Kidney tubule cell (primary cell): ENCODE measurements at places on chromosomes 3 and 15.

GRCh38 chr3:182212479-182213076 is 500.9 kb downstream of the SOX2 start:
- DNase-seq = peak; percentile 98

DNA sequence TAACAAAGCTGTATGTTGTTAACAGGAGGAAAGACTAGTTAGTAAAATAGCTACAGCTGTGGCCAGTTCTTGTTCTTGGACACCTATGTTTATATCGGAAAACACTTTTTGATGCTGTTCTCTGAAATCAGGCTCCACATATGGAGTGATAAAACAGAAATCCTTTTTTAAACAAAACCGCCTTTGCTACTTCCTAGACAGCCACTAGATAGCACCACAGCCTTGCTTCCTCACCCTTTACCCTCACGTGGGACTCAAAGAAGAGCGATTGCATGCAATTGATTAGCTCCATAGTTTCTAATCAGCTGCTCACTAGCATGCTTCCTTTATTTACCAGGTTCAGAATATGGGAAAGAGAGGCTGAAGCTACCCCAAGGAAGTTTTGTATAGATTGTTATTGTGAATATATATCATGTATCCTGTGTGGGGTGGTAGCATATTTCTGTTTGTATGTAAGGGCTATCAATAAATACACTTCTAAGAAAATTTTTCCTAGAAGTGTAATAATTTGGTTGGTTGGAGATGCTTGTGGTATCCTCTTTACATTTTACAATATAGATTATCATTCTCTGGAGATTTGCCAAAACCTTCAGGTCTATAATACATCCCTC is 4.3 kb upstream of the MTFMT start:
- peak; percentile 49 for DNase-seq

DNA sequence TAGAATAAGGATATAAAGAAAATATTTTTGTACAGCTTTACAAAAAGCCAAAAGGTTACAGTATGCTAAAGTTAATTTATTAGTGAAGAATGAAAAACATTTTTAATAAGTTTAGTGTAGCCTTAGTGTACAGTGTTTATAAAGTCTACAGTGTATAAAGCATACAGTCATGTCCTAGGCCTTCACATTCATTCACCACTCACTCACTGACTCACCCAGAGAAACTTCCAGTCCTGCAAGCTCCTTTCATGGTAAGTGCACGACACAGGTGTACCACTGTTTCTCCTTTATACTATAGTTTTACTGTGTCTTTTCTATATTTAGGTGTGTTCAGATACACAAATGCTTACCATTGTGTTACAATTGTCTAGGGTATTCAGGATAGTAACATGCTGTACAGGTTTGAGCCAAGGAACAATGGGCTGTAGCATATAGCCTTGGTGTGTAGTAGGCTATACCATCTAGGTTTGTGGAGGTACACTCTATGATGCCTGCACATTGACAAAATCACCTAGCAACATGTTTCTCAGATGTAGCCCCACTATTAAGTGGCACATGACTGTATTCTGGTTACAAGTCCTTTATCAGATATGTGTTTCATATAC is 197.1 kb upstream of the KBTBD8 start:
- peak; percentile 68 for DNase-seq

DNA sequence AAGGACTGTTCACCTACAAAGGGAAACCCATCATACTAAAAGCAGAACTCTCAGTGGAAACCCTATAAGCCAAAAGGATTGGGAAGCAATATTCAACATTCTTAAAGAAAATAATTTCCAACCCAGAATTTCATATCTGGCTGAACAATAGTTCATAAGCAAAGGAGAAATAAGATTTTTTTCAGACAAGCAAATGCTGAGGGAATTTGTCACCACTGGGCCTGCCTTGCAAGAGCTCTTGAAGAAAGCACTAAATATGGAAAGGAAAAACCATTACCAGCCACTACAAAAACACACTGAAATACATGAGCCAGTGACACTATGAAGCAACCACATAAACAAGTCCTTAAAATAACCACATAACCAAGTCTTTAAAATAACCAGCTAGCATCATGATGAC is 28.9 kb upstream of the DCBLD2 start:
- DNase-seq = no peak

DNA sequence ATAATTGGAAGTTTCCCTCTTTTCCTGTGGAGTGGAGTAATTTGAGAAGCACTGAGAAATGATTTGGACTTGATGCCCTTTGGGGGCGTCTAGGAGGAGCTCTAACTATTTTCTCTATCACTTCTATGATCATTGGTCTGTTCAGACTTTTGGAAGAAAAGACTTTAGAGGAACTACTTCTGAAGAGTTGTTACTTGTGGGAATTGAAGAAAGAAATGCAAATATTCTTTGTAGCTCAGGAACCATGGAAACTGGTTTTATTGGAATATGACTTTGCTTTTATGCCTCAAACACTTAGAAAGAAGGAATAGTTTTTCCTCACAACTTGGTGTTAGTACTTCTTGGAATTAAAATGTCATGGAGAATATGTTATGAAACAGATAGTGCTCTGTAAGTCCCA is 122.0 kb upstream of the ALDH1A3 start:
- DNase-seq = no peak

GRCh38 chr15:38688761-38689160 is 124.1 kb upstream of the RASGRP1 start:
- DNase-seq = peak; percentile 37

DNA sequence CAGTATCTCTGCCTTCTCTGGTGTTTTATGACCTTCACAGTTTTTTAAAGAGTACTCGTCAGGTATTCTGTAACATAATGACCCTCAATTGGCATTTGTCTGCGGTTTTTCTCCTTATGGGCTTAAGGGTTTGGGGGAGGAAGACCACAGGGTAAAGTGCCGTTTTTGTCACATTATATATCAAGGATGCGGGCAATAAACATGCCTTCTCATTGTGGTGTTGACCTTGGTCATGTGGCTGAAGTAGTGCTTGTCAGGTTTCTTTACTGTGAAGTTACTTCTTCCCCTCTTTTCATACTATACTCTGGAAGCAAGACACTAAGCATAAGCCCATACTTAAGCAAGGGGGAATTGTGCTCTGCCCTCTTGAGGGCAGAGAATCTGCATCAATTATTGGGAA is 16.6 kb downstream of the CAPN3 start:
- DNase-seq = no peak

DNA sequence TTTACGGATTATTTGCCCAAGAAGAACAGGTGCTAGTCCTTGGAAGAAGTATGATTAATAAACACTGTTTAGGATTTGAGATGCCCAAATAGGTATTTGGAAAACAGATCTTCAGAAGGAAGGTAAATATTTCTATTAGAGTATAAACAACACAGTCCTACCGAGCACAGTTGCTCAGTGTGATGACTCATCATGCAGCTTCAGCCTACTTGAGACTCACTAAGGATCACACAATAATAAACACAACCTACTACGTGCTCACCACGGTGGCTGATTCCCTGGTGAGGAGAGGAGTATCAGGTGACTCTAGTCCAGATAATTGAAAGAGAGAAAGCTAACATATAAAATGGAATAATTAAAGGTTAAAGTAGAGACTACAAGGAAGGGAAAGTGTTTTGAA is 72.0 kb downstream of the PDZRN3 start:
- DNase-seq = peak; percentile 43

GRCh38 chr3:148737104-148737530 is 39.4 kb downstream of the AGTR1 start:
- DNase-seq = peak; percentile 88

DNA sequence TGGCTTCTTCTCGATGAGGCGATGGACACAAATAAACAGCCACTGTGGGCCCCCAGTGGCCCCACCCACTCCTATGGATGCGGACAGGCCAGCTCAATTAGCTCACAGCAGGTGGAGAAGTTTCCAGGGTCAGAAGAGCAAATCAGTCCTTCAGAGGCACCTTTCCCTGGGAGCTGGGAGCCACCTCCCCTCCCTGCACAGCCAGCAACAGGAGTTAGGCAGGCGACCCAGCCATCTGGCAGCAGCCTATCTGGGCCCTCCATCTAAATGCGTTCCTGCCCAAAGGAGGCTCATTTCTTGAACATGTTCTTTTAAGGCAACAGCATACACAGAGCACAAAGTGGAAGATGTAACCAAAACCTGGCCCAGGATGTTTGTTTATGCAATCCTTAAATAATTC is 211.9 kb upstream of the ARRDC4 start:
- no peak for DNase-seq

GRCh38 chr3:15318661-15319060 is 13.7 kb downstream of the SH3BP5 start:
- no peak for DNase-seq

GRCh38 chr3:49856181-49857005 is at the start of gene TRAIP:
Gene TRAIP, minus strand, starts transcription at chr3:49856564. Its CDS starts 111 bp downstream, at chr3:49856453.
- peak; percentile 92 for DNase-seq

DNA sequence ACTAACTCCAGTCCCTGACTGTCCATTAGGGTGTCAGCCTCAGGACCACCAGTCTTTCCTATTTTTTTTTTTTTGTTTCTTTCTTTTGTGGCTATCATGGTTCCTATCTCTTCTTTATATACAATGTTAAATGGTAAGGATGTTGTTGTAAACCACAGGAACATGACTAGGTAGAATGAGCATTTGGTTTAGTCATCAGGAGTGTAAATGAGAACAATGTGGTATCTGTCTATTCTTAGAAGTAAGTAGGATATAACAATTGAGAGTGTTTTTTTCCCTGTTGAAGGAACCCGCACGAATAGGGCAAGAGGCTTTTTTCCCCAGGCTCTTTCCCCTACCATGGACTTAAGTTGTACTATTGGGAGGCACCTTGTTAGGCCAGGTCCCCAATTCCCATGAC is 880.3 kb upstream of the GBE1 start:
- peak; percentile 10 for DNase-seq

DNA sequence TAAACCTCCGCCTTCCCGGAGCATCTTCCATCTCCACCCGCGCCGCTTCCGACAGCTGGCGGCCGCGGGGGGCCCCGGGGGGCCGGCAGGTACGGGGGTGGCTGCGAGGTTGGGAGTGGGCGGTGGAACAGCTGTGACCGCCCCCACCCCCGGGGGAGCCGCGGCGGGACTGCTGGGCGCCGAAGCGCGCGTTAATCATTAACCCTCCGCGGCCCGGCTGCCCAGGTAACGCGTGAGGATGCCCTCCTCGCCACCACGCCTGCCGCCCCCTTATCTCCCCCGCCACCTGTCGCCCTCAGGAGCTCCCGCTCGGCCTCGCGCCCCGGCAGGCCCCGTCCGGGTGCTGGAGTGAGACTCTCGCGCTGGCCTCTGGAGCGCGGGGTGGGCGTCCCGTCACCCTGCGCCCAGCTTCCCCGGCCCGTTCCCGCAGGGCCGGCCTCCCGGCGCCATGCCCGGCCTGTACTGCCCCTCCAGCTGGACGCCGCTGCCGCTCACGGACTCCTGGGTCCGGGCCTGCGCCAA is 757 bp downstream of the VWA5B2 start:
- no peak for DNase-seq

- DNase-seq = no peak
These were observed 116.1 kb downstream of the FAM43A start for GRCh38 chr3:194801461-194802432.

GRCh38 chr3:111954228-111954990 is 24.4 kb upstream of the ABHD10 start:
- DNase-seq = no peak

- DNase-seq = peak; percentile 84
These were observed 6.6 kb downstream of the TIPARP start for GRCh38 chr3:156681002-156681401.

GRCh38 chr3:1623896-1624295 is 474.8 kb upstream of the CNTN4 start:
- DNase-seq = no peak

DNA sequence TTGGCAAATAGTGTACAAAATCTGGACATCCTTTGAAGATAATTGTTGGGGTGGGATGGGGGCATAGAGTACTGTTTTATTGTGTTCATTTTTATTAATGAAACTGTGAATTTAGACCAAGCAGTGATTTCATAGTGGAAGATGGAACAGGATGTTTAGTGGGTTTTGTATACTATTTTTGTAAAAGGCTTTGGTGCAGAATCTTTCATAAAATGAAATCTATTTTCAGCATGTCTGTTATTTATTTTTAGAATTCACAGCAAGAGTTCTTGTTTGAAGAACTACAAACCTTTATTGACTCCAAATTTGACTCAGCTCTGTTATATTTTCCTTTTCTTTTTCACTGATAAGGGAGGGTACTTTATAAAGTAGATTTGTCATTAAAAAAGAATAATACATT is 145.4 kb downstream of the AKAP13 start:
- DNase-seq = no peak
